ENCODE measurements at places on chromosomes 11 and 22. TPM values are rescaled to one million over a fixed set of nuclear protein-coding genes. Genes with fewer than 3 reads are reported as not detected.

KCNQ1 gene
- total RNA-seq: not detected

CARD10 gene
- total RNA-seq: 16.5 TPM

PRG2 gene
- total RNA-seq: not detected

HINFP gene
- 21.0 TPM for total RNA-seq

TEAD1 gene
- 150 TPM for total RNA-seq

NRIP3 gene
- 2.4 TPM for total RNA-seq

CCDC88B gene
- total RNA-seq: 2.4 TPM

RFPL2 gene
- not detected for total RNA-seq

SOX10 gene
- not detected for total RNA-seq

GVQW3 gene
- total RNA-seq: 0.54 TPM

TESMIN gene
- total RNA-seq: 4.7 TPM

All from placental epithelial cell (primary cell).